ENCODE measurements at places on chromosomes 2 and 18.

DNA sequence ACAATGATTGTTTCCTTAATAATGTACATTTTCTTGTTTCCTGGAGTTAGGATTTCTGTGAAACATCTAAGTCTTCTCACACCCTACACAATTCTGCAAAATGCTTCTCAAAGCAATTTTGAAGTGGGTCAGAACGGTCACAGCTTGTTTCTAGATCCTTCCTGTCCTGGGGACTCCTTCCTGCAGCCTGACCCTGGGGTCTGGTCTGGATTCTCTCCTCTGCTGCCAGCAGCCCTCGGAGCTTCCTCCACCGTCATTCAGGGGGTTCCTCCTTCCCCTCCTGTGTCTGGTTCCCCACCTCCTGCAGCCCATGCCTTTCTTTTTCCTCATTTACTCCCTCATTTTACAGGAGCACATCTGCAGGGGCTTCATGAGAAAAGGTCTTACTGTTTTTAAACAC is 322.1 kb downstream of the AGPS start:
- H3K36me3 ChIP-seq = no peaks in the 10 kb centered on the region
- no peaks in the 10 kb centered on the region for H3K4me1 ChIP-seq
- no peak overlapping the region for H3K27ac ChIP-seq
- H3K27me3 ChIP-seq = no peaks in the 10 kb centered on the region
- no peak overlapping the region for H3K4me3 ChIP-seq

GRCh38 chr2:230155359-230155758 is 64.4 kb downstream of the SP110 start:
- no peak for DNase-seq
- H3K27ac ChIP-seq = no peak overlapping the region
- no peak overlapping the region for H3K4me3 ChIP-seq
- H3K36me3 ChIP-seq = no peaks in the 10 kb centered on the region
- peaks cover 5% of the 10 kb centered on the region for H3K27me3 ChIP-seq
- H3K4me1 ChIP-seq = no peaks in the 10 kb centered on the region

GRCh38 chr2:70558195-70558808 is 4.7 kb upstream of the TGFA start:
- H3K36me3 ChIP-seq = no peaks in the 10 kb centered on the region
- H3K27me3 ChIP-seq = no peaks in the 10 kb centered on the region
- peak overlapping the region; percentile 69 for H3K27ac ChIP-seq
- H3K4me3 ChIP-seq = no peak overlapping the region
- H3K4me1 ChIP-seq = peaks cover 64% of the 10 kb centered on the region

GRCh38 chr2:40329739-40330030 is 122.2 kb downstream of the SLC8A1 start:
- H3K36me3 ChIP-seq = no peaks in the 10 kb centered on the region
- no peaks in the 10 kb centered on the region for H3K4me1 ChIP-seq
- H3K27ac ChIP-seq = no peak overlapping the region
- H3K27me3 ChIP-seq = no peaks in the 10 kb centered on the region
- DNase-seq = no peak

- H3K36me3 ChIP-seq = peaks cover 89% of the 10 kb centered on the region
- H3K27me3 ChIP-seq = no peaks in the 10 kb centered on the region
- no peak overlapping the region for H3K4me3 ChIP-seq
- H3K27ac ChIP-seq = no peak overlapping the region
Observed at GRCh38 chr2:36466135-36466534, 110.6 kb downstream of the CRIM1 start.

DNA sequence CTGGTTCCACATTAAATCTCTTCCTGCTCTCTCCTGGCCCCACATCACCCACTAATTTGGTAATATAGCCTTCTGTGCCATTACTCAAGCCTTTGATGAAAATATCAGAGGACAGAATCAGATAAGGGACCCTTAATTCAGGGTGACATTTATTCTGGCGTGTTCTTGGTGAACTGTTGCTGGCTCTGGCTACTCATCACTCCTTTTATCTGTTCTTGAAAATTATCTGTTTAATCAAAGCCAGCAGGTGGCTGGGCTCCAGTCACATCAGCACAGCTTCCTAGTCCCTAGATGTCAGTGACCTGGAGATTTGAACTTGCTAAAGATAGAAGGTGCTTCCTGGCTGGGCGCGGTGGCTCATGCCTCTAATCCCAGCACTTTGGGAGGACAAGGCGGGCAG is 26.9 kb upstream of the SLC35F6 start:
- H3K4me1 ChIP-seq = peaks cover 34% of the 10 kb centered on the region
- no peak overlapping the region for H3K27ac ChIP-seq
- no peaks in the 10 kb centered on the region for H3K36me3 ChIP-seq
- H3K4me3 ChIP-seq = no peak overlapping the region

- no peaks in the 10 kb centered on the region for H3K36me3 ChIP-seq
- no peak overlapping the region for H3K4me3 ChIP-seq
- peak; percentile 13 for DNase-seq
- no peaks in the 10 kb centered on the region for H3K27me3 ChIP-seq
Observed at GRCh38 chr2:215579809-215580208, 143.9 kb upstream of the FN1 start.

GRCh38 chr2:201953880-201954279 is 79.8 kb upstream of the FZD7 start:
- no peak overlapping the region for H3K27ac ChIP-seq
- no peaks in the 10 kb centered on the region for H3K36me3 ChIP-seq
- no peaks in the 10 kb centered on the region for H3K27me3 ChIP-seq
- no peak overlapping the region for H3K4me3 ChIP-seq
- DNase-seq = no peak
- H3K4me1 ChIP-seq = no peaks in the 10 kb centered on the region

GRCh38 chr2:54348646-54349045 is 92.6 kb upstream of the TSPYL6 start:
- peaks cover 11% of the 10 kb centered on the region for H3K27me3 ChIP-seq
- H3K4me1 ChIP-seq = no peaks in the 10 kb centered on the region
- H3K4me3 ChIP-seq = no peak overlapping the region
- H3K36me3 ChIP-seq = no peaks in the 10 kb centered on the region

DNA sequence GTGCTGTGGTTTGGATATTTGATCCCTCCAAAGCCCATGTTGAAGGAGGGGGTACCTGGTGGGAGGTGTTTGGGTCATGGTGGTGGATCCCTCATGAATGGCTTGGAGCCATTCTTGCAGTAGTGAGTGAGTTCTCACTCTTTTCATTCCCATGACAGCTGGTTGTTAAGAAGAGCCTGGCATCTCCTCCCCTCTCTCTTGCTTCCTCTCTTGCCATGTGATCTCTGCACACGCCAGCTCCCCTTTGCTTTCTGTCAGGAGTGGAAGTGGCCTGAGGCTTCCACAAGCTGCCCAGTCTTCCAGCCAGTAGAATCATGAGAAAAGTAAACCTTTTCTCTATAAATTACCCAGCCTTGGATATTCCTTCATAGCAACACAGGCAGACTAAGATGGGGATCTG is 8.6 kb downstream of the ADD2 start:
- no peaks in the 10 kb centered on the region for H3K36me3 ChIP-seq
- no peak for DNase-seq
- no peaks in the 10 kb centered on the region for H3K27me3 ChIP-seq

GRCh38 chr2:9206991-9207640 is 504 bp downstream of the ASAP2 start:
- DNase-seq = no peak
- H3K36me3 ChIP-seq = no peaks in the 10 kb centered on the region
- H3K4me3 ChIP-seq = peak overlapping the region; percentile 87
- peaks cover 61% of the 10 kb centered on the region for H3K4me1 ChIP-seq

GRCh38 chr2:24771764-24772586 is 21.2 kb downstream of the PTRHD1 start:
- H3K27ac ChIP-seq = no peak overlapping the region
- no peak for DNase-seq
- H3K4me1 ChIP-seq = peaks cover 10% of the 10 kb centered on the region
- no peaks in the 10 kb centered on the region for H3K27me3 ChIP-seq
- no peaks in the 10 kb centered on the region for H3K36me3 ChIP-seq

DNA sequence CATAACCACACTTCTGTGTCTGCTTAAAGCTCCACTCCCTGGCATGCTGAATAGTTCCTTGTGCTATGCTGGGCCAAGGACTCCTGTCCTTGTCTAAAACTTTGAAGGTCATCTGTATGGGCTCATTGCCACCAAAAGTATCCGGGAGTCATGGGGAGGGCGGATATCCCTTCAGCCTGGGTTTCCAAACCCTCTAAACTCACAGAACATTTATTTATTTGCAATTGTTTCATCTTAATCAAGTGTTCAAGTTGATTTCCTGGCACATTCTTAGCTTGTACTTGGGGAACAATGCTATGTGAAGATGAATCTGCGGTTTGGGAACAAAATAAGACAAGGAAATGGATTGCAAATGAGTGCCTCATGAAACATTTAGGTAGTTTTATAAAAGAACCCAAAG is 1.8 kb downstream of the NOSTRIN start:
- H3K27me3 ChIP-seq = no peaks in the 10 kb centered on the region
- H3K27ac ChIP-seq = no peak overlapping the region
- peaks cover 17% of the 10 kb centered on the region for H3K4me1 ChIP-seq
- H3K36me3 ChIP-seq = no peaks in the 10 kb centered on the region

GRCh38 chr2:15253247-15253646 is 307.9 kb downstream of the NBAS start:
- peaks cover 10% of the 10 kb centered on the region for H3K4me1 ChIP-seq
- no peaks in the 10 kb centered on the region for H3K36me3 ChIP-seq
- no peak overlapping the region for H3K4me3 ChIP-seq

DNA sequence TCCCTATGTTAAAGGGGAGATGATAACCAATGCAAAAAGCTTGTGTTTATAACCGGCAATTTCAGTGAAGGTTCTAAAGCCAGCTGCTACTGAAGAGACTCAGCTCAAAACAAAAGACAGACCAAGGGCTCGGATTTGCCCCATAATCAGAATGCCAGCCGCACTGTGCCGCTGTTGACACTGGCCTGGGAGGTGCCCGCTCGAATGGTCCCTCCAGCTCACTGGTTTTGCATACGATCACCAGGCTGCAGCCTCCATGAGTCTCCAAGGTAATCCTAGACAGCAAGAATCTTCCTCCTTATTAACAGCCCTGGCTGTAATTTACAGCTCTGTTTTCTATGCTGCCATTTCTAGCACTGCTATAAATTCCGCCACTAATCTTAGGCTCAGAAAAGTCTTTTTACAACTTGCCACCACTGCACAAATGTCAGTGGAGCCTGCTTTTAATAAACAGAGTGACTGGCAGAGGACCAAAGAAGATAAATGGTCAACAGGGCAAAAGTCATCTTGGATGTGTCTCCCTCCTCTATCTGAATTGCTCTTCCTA is 155.7 kb upstream of the SH3BP4 start:
- H3K27me3 ChIP-seq = no peaks in the 10 kb centered on the region
- H3K27ac ChIP-seq = peak overlapping the region; percentile 48
- peaks cover 53% of the 10 kb centered on the region for H3K4me1 ChIP-seq
- no peaks in the 10 kb centered on the region for H3K36me3 ChIP-seq
- peak overlapping the region; percentile 5 for H3K4me3 ChIP-seq

DNA sequence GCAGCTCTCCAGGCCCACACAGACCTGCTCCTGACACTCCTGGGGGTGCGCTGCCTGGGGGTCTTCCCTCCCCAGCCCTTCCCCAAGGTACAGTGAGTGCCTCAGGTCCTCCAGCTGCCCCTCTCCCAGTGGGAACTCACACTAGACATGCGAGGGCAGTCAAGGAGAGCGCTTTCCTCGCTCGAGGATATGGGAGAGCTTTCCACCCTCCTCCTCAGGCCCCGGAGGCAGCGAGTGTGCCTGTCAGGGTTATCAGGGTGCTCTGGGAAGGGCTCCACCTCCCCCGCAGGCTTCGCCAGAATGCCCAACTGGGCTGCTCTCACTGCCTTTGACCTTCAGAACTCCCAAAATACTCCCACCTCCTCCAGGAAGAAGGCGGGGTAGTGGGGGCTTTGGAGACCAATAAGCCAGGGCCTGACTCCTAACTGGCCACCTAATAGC is 85.7 kb upstream of the LAPTM4A start:
- H3K4me3 ChIP-seq = no peak overlapping the region
- H3K27ac ChIP-seq = no peak overlapping the region
- no peak for DNase-seq
- peaks cover 58% of the 10 kb centered on the region for H3K27me3 ChIP-seq
- no peaks in the 10 kb centered on the region for H3K36me3 ChIP-seq

DNA sequence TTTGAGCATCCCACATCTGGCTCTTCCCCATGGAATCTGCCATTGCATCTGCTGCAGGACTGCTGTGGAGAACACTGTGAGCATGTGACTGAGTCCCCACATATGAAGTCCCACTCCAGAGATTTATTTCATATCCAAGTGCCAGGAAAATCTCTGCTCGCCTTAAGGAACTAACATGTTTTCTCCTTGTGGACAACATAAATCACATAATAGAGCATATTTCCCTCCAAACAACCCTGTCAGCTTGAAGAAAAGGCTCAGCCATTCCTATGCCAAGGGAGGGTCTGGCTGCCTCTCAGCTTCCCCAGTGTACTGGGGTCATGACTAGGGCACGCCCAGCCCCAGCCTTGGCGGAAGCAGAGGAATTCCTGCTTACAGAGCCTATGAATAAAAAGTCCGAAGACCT is 193.7 kb downstream of the DNER start:
- H3K27me3 ChIP-seq = 0 out of 3 replicates have a peak, but pooled peaks cover 12% of the 10 kb centered on the region
- no peaks in the 10 kb centered on the region for H3K4me1 ChIP-seq

- no peaks in the 10 kb centered on the region for H3K27me3 ChIP-seq
- no peak overlapping the region for H3K4me3 ChIP-seq
- no peak overlapping the region for H3K27ac ChIP-seq
- H3K36me3 ChIP-seq = no peaks in the 10 kb centered on the region
- H3K4me1 ChIP-seq = no peaks in the 10 kb centered on the region
Observed at GRCh38 chr2:54997826-54998225, 52.4 kb downstream of the RTN4 start.

DNA sequence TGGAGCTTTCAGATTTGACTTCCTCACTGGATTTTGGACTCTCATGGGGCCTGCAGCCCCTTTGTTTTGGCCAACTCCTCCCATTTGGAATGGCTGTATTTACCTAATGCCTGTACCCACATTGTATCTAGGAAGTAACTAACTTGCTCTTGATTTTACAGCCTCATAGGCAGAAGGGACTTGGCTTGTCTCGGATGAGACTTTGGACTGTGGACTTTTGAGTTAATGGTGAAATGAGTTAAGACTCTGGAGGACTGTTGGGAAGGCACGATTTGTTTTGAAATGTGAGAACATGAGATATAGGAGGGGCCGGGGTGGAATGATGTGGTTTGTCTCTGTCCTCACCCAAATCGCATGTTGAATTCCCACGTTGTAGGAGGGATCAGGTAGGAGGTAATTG is 233.4 kb upstream of the GALNT5 start:
- no peak overlapping the region for H3K27ac ChIP-seq
- no peak overlapping the region for H3K4me3 ChIP-seq
- H3K4me1 ChIP-seq = no peaks in the 10 kb centered on the region

DNA sequence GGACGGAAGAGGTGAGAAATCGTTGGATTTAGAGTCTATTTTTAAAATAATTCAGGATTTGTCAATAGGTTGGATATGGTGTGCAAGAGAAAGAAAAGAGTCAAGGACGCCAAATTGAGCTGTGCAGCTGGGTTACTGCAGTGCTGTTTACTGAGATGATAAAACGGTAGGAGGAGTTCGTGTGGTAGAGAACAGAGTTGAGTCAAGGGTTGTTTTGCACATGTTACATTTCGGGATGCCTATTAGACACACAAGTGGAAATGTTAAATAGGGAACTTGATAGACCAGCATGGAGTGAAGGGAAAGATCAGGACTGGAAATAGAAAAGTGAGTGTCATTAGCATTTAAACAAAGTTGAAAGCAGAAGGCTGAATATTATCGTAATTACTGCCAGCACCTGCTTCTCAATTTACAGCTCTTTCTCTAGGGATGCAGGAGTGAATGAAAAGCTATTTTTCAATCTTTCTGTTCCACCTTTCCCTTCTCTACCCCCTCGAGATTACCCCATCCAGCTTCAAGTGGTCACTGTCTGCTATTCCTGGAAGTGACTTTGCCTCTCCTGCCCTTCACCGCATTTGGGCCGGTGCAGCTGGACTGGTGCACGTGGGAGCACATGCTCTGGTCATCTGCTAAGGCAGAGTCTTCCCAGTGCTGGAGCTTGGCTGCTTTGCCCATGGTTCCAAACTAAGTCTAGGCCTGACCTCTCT is 30.3 kb downstream of the GPR75 start:
- H3K4me3 ChIP-seq = no peak overlapping the region
- H3K27me3 ChIP-seq = no peaks in the 10 kb centered on the region
- H3K27ac ChIP-seq = peak overlapping the region; percentile 93
- no peaks in the 10 kb centered on the region for H3K36me3 ChIP-seq
- peaks cover 53% of the 10 kb centered on the region for H3K4me1 ChIP-seq
- DNase-seq = peak; percentile 23
